ENCODE measurements at places on chromosomes 16 and 17.

GRCh38 chr16:73092236-73092781 lies 44.4 kb upstream of the ZFHX3 start:
- no peak for DNase-seq

GRCh38 chr17:69535016-69535570 lies 120.6 kb downstream of the MAP2K6 start:
- DNase-seq, result no peak

DNA sequence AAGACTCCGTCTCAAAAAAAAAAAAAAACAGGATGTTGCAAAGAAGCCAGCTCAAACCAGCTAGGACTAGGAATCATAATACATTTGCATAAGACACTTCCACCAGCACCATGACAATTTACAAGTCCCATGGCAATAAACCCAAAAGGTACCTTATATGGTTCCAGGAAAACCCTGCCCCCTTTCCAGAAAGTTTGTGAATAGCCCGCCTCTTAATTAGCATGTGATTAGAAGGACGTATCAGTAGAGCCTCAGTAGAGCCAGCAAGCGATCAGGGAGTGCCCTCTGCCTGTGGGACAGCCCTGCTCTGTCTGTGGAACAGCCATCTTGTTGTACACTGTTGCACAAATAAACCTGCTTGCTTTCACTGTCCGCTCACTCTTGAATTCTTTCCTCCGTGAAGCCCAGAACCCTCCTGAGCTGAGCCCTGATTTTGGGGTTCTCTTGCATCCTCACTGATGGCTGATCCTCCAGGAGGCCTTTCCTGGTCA lies 14.0 kb downstream of the NUPR1 start:
- DNase-seq, result no peak

DNA sequence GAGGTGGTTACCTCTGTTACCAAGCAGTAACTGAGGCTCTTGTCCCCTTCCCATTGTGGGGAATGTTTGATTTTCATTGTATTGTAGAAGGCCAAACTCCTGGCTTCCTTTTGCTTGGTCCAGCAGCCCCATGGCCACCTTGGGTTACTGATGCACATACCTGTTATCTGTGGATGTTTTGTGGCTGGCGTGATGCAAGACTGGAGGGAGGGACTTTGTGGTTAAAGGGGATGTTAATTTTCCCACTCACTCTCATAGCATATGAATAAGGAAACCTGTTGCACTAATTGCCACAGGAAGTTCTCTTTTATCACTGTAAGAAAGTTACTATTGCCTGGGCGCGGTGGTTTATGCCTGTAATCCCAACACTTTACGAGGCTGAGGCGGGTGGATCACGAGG lies 168.6 kb upstream of the HS3ST4 start:
- no peak for DNase-seq

DNA sequence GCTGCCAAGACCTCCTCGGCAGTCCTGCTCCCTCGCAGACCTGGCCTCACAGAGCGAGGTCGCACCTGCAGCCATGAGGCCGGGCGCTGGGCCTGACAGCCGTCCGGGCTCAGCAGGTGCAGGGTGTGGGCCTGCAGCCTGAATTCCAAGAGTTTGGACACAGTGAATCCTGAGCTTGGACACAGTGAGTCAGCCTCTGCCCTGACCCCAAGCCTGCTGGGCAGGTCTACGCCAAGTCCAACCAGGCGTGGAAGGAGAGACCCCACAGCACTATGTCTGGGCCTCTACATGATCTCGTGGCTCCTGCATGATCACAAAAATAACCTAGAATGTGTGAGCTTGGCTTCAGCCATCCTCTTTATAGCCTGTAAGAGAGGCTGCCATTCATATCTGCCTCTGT lies 121.0 kb downstream of the C16orf95 start:
- no peak for DNase-seq

GRCh38 chr17:75753514-75754377 lies 11.2 kb downstream of the GALK1 start:
- DNase-seq, result peak; percentile 36

GRCh38 chr17:31579265-31579664 lies 187.8 kb downstream of the RAB11FIP4 start:
- peak; percentile 88 for DNase-seq

DNA sequence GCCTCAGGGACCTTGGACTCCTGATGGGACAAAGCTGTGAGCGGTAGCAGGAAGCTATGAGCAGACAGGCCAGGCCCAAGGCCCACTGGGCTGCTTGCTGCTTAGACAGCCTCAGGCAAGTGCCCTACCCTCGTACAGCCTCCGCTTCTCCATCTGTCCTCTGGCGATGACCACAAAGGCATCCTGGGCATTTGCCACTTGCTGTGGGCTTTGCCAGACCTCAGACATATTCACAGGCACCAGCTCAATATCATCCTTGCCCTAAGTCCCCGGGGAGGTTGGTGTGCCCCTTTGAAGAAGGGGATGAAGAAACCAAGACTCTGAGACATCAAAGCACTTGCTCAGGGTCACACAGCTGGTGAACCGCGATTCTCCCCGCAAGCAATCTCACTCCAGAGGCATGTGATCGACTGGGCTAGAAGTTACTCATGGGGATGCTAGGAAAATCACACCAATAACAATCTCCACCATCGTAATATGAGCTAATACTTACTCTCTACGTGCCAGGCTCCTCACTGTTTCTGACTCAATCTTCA lies 21.7 kb downstream of the PPL start:
- no peak for DNase-seq

DNA sequence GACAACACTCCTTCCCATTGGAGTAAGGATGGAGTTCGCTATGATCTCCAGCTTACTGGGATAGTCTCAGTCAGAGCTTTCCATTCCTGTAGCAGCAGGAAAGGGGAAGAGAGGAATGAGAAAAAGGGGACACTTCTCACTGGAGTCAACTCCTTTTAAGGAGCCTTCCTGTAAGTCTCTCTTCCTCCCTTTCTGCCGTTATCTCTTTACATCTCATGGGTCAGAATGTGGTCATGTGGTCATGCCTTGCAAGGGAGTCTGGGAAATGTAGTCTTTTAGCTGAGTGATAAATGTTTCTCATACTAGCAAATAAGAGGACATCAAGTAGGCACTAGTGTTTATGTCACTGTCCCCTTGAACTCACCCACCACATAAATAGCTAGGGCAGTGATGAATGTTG lies 227.3 kb downstream of the HAPSTR1 start:
- no peak for DNase-seq

- no peak for DNase-seq
Observed at GRCh38 chr16:85600530-85601271, 12.4 kb upstream of the GSE1 start.

DNA sequence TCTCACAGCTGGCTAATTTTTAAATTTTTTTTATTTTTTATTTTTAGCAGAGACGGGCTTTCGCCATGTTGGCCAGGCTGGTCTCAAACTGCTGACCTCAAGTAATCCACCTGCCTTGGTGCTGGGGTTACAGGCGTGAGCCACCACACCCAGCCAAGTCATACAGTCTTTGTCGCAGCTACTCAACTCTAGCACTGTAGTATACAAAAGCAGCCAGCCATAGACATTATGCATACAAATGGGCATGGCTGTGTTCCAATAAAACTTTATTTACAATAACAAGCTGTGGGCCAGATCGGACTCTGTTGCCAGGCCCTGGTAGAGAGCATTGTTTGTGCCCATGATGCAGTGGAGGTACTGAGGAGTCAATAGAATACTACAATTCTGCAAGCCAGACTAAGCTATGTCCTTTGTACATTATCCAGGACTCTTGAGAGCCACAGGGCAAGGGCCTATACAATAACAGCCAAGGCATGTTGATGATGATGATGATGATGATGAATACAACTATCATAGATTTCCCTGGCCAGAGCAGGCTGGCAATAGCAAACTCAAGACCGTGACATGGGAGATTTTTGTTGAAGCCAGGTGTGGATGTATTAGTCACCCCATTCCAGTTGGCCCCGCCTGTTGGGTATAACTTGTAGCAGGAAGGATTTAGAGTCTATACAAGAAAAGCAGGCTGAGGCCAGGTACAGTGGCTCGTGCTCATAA lies 101.8 kb downstream of the MYH11 start:
- DNase-seq, result no peak

DNA sequence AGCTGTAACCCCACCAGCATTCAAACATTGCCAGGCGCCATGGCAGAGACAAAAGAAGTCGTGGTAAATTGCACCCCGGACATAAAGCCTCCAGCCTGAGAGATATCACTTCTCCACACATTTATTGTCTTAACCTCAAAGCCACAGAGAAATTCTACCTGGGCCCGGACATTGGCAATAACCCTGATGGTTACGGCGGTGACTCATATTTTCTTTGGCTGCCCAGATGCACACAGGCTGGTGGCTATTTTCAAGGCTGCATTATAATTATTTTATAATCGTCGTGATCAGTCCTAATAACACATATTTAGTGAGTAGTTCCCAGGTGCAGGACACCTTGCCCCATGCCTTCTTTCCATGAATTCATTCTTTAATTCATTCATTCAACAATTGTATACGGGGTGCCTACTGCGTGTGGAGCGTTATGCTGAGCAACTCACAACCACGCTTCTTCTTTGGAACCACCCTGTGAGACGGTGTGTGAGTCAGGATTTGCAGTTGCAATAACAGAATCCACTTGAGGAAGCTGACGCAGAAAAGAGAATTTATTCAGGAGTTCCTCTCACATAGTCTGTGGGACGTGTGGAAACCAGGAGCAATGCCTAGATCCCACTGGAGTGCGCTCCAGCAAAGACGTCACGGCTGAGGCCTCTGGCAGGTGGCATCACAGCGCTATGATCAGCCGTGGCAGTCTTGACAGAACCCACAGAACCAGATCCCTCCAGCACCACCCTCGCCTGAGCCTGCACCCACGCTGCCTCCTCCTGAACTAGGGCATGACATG lies 245.7 kb downstream of the FOXL1 start:
- no peak for DNase-seq

DNA sequence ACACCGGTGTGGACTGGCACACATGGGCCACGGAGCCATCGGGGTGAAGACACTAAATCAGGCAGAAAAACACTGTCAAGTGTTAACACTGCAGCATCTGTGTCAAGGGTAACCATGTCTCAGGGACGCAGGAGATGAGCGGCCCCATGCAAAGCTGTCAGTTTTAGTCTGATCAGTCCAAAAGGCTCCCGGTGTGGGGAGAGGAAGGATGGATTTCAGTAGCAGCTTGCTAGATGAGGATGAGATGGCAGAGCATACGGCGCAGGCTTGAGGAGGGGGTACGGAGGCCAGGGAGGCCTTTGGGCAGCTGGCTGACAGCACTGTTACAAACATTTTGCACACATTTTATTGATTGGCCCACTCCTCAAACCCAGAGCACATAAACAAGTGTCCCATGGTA lies 98.1 kb downstream of the GNAO1 start:
- DNase-seq, result no peak

DNA sequence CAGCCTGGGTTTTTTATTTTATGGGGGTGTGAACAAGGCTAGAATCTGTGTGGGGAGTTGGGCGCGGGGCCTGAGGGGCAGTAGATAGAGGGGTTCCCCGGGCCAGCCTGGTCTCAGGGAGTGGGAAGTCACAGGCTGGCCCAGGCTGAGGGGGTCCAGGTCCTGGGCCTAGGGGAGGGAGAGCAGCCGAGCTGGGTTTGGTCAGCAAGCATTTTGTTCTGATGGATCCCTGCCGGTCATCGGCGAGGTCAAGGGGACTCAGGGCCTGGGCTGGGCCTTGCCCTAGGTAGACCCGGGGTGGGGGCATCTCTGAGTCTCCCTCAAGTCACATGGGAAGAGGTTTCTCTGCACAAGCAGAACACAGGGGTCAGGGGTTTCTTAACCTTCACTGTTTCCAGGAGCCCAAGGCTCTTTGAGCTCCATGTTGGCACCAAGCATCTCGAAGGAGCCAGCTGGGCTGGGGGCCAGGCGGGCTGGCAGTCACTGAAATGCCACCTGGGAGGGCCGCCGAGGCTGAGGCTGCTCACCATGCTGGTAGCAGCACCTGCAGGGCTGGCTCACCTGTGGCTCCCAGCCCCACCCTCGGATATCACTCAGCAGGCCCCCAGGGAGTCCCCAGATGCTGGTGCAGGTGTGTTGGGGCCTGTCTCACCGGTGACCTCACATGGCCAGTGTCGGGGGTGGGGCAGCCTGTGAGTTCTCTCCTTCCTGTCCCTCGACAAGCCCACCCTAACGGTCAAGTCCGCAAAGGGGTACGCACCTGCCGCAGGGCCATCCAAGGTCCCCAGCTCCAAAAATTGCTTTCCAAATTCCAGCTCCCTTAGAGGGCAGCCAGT lies 41.0 kb downstream of the SLC7A5 start:
- DNase-seq, result peak; percentile 55

GRCh38 chr16:19879241-19879792 lies 5.3 kb downstream of the GPRC5B start:
- peak; percentile 100 for DNase-seq

- no peak for DNase-seq
Observed at GRCh38 chr16:11126399-11127054, 129.5 kb downstream of the SOCS1 start.

DNA sequence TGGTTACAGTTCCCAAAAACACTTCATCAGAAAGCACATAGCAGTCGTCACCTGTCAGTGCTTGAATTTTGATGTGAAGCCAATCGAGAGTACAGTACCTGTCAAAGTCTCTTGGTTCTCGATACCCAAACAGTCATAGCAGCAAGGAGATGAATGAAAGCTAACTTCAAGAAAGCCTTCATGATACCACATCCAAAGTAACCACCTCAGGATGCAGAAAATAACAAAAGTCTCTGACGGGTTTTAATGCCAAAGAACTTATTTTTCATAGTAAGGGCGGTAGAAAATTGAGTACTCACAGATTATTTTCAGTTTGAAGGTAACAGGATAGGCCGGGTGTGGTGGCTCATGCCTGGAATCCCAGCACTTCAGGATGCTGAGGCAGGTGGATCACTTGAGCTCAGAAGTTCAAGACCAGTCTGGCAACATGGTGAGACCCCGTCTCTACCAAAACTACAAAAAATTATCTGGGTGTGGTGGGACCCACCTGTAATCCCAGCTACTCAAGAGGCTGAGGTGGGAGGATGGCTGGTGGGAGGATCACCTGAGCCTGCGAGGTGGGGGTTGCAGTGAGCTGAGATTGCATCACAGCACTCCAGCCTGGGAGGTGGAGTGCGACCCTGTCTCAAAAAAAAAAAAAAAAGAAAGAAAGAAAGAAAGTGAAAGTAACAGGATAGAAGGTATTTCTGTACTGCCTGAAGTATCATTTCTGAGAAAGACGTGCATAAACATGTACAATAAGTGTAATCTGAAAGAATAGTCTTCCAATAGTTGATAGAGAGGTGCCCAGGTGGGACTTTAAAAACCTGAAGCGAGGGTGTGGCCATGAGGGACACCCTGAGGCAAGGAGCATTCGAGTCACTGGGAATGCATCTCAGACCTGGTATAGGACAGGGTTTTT lies 15.4 kb downstream of the MFSD11 start:
- no peak for DNase-seq

- no peak for DNase-seq
Observed at GRCh38 chr17:76845541-76846017, 22.6 kb upstream of the MGAT5B start.
